ENCODE measurements at places on chromosomes 3 and 15. TPM values are rescaled to one million over a fixed set of nuclear protein-coding genes. Genes with fewer than 3 reads are reported as not detected.

PAK6 gene
- total RNA-seq: 0.36 TPM

IL17RB gene
- not detected for total RNA-seq

CTXN2 gene
- not detected for total RNA-seq

CPNE9 gene
- not detected for total RNA-seq

GPR15 gene
- not detected for total RNA-seq

ROBO2 gene
- total RNA-seq: 34.5 TPM

FAIM gene
- total RNA-seq: 10.5 TPM

OR5K3 gene
- not detected for total RNA-seq

GP5 gene
- total RNA-seq: 0.15 TPM

CATSPER2 gene
- 1.5 TPM for total RNA-seq

BLM gene
- 9.3 TPM for total RNA-seq

CD200R1 gene
- total RNA-seq: not detected

ZNF774 gene
- total RNA-seq: 1.00 TPM

GREM1 gene
- total RNA-seq: 3.3 TPM

DZIP1L gene
- 30.5 TPM for total RNA-seq

TRAT1 gene
- total RNA-seq: not detected

RAB5A gene
- 63.7 TPM for total RNA-seq

GOLGA8M gene
- not detected for total RNA-seq

ULK4 gene
- total RNA-seq: 13.8 TPM

DPPA2 gene
- total RNA-seq: not detected

CLDN16 gene
- under 0.01 TPM for total RNA-seq

AGBL1 gene
- 0.73 TPM for total RNA-seq

SLC51B gene
- not detected for total RNA-seq
